Endodermal cell (in vitro differentiated cells): ENCODE measurements at places on chromosomes 12 and 14. TPM values are rescaled to one million over a fixed set of nuclear protein-coding genes. Genes with fewer than 3 reads are reported as not detected.

Gene KCNH3
- total RNA-seq, result 1.5 and 1.8 TPM in 2 replicates

Gene INHBC
- total RNA-seq, result not detected in 2 replicates

Gene GPR132
- 1.9 and 3.3 TPM in 2 replicates for total RNA-seq

Gene ULK1
- 90.3 and 104 TPM in 2 replicates for total RNA-seq

Gene ADAMTS20
- total RNA-seq, result 1.1 to 23.2 TPM (median 1.1 TPM) in 3 replicates

Gene ANKS1B
- total RNA-seq, result 59.8 and 65.8 TPM in 2 replicates

Gene ANGEL1
- total RNA-seq, result 21.3 and 21.5 TPM in 2 replicates
